Mesenchymal stem cell (in vitro differentiated cells and primary cell): ENCODE measurements at places on chromosomes 4 and X.
A peak's percentile ranks its signal among the peaks of the same experiment; 100 is the strongest.

- no peak for DNase-seq
- H3K4me3 ChIP-seq: no peak overlapping the region
- no peaks in the 10 kb centered on the region for H3K4me1 ChIP-seq
- H3K27me3 ChIP-seq: no peaks in the 10 kb centered on the region
Observed at GRCh38 chr4:69999420-69999819, 3.7 kb downstream of the STATH start.

DNA sequence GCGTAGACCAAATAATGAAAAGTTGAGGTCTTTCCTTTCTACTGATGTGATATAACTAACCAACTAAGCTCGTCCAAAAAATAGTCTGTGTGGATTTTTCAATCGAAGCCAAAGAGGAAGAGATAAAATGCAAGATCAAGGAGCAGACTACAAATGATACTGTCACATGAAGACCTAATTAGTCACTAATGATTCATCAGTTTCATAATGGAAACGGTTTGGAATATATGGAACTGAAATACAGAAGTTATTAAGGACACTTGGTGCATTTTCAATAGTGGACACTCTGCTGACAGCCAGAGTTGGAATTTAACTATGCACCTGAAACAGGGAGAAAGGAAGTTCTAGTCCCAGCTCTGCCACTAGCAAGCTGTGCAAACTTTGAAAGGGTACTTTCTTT is 119.8 kb downstream of the GUCY2F start:
- no peaks in the 10 kb centered on the region for H3K4me1 ChIP-seq
- no peak overlapping the region for H3K27ac ChIP-seq
- DNase-seq: no peak
- H3K36me3 ChIP-seq: no peaks in the 10 kb centered on the region
- H3K4me3 ChIP-seq: no peak overlapping the region
- no peaks in the 10 kb centered on the region for H3K27me3 ChIP-seq

- no peak for DNase-seq
- H3K4me3 ChIP-seq: no peak overlapping the region
- no peaks in the 10 kb centered on the region for H3K36me3 ChIP-seq
- no peaks in the 10 kb centered on the region for H3K27me3 ChIP-seq
- H3K27ac ChIP-seq: no peak overlapping the region
- H3K4me1 ChIP-seq: peaks cover 4% of the 10 kb centered on the region
Observed at GRCh38 chr4:52991472-52991871, 129.4 kb downstream of the RASL11B start.

- no peak overlapping the region for H3K4me3 ChIP-seq
- H3K4me1 ChIP-seq: peaks cover 17% of the 10 kb centered on the region
- no peaks in the 10 kb centered on the region for H3K27me3 ChIP-seq
- DNase-seq: peak; percentile 77
Observed at GRCh38 chr4:15149839-15150592, 147.7 kb downstream of the CPEB2 start.

DNA sequence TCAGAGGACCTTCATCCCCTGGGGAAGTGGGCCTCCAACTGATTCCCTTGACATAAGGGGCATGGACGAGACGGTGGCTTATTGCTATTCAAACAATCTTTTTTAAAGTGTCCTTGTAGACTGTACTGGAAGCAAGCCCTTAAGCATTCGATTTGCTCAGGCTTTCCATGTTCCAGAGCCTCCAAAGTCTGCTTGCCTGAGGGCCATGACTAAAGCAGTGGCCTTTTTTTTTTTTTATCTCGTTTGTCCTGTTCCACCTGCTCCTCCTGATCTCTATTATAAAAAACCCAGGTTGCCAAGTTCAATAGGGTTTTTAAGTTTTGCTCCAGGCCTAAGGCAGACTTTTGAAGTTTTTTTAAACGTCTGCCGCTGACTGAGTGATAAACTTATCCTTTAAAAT is 103.7 kb upstream of the AADAT start:
- H3K36me3 ChIP-seq: no peaks in the 10 kb centered on the region
- H3K4me3 ChIP-seq: no peak overlapping the region
- no peak for DNase-seq
- H3K27me3 ChIP-seq: no peaks in the 10 kb centered on the region
